ENCODE measurements at places on chromosomes 6 and 20. TPM values are rescaled to one million over a fixed set of nuclear protein-coding genes. Genes with fewer than 3 reads are reported as not detected.

- DNase-seq, result peak; percentile 97
- peak within 1 kb of the TSS; percentile 94 for H3K4me3 ChIP-seq
- H3K27ac ChIP-seq, result peak within 1 kb of the TSS; percentile 84
Measured at GRCh38 chr20:63216041-63216848, at the start of gene YTHDF1. Gene YTHDF1, minus strand, starts transcription at chr20:63216131. Its CDS starts 239 bp downstream, at chr20:63215892.

GRCh38 chr6:51514748-51515402, 572.5 kb downstream of the PKHD1 start:
- no peak overlapping the region for H3K4me3 ChIP-seq
- H3K27me3 ChIP-seq, result peaks cover 6% of the 10 kb centered on the region
- H3K4me1 ChIP-seq, result no peaks in the 10 kb centered on the region
- no peaks in the 10 kb centered on the region for H3K36me3 ChIP-seq
- no peak overlapping the region for H3K27ac ChIP-seq

DNA sequence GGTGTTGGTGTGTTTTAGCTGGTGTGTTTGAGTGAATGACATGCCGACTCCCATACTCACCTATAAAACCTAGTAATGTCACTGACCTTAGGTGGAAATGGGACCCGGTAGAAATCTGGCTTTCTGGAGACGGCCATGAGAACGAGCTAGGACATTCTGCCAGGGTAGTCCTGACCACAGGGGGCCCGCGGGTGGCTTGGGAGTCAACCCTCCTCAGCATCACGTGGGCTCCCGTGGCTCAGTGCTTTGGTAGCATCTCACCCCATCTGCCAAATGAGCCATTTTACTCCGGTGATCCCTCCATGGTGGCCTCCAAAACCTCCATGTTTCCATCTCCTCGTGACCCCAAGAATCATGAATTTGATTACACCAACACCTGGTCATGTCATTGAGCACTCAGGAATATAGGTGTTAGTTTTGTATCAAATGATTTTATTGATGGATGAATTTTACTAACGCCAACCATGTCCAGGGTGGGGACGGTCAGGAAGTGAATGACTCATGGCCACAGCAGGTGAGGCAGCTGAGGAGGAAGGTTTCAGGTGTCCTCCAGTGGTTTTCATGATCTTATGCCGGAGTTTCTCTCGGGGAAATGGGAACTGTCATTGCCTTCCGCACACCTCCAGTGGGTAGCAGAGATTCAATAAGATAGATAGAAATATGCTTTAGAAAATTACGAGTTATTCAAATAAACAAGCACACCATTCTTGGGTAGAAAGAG, 195.0 kb downstream of the SYNDIG1 start:
- no peaks in the 10 kb centered on the region for H3K36me3 ChIP-seq
- no peaks in the 10 kb centered on the region for H3K27me3 ChIP-seq
- H3K4me3 ChIP-seq, result no peak overlapping the region
- no peak overlapping the region for H3K27ac ChIP-seq
- H3K4me1 ChIP-seq, result no peaks in the 10 kb centered on the region

DNA sequence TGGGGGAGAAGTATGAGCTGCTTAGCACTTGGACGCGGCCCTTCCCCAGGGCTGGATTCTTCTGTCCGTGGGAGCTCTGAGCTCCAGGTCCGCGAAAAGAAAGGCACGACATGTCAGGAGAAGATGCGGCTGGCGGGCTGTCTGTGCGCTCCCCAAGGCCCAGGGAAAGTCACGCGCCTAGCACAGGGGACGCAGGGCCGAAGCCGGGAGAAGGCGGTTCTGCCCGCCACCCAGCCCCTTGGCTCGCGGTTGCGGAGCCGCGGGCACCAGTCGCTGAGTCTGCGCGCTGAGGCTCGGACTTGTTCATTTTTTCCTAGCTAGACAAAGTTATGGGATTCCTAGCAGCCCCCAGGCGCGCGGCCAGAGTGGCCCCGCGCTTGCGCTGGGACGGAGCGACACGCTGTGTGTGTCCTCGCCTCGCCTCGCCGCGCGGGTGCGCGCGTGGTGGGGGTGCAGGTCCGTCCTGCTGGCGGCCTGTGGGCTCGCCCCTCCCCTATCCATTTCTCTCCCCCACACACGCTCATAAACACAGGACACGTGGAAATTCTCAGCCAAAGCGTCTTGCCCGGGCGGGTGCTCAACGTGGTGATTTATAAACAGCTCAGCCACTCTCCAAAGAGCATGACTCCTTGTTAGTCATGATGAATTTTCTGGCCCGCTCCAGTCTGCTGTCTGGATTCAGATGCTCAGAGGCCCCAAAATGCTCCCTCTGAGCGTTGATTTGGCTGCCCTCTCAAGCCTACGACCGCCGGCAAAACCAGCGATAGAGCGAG, 1.9 kb upstream of the POU3F2 start:
- H3K36me3 ChIP-seq, result no peaks in the 10 kb centered on the region
- H3K4me1 ChIP-seq, result peaks cover 61% of the 10 kb centered on the region

DNA sequence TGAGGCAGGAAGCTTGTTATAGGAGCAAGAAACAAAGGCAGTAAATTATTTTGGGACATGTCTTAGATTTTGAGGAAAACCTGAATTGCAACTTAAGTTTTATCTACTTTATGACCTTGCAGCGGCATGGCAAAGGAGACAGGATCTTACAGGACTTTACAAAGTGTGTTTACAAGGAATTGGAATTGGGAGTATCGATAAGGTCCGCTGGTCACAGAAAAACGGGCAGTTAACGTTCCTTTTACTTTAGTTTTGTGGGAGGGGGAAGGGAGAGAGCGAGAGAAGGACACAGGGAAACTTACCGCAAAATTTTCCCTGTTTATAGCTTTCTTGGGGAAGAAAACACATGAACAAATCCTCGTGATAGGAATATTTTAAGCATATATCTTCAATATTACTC, 1607.2 kb downstream of the GRIK2 start:
- no peak overlapping the region for H3K4me3 ChIP-seq
- H3K27me3 ChIP-seq, result no peaks in the 10 kb centered on the region

- H3K4me1 ChIP-seq, result no peaks in the 10 kb centered on the region
- H3K36me3 ChIP-seq, result no peaks in the 10 kb centered on the region
- no peak overlapping the region for H3K4me3 ChIP-seq
- H3K27ac ChIP-seq, result no peak overlapping the region
Measured at GRCh38 chr20:37418591-37419109, 72.7 kb downstream of the SRC start.

DNA sequence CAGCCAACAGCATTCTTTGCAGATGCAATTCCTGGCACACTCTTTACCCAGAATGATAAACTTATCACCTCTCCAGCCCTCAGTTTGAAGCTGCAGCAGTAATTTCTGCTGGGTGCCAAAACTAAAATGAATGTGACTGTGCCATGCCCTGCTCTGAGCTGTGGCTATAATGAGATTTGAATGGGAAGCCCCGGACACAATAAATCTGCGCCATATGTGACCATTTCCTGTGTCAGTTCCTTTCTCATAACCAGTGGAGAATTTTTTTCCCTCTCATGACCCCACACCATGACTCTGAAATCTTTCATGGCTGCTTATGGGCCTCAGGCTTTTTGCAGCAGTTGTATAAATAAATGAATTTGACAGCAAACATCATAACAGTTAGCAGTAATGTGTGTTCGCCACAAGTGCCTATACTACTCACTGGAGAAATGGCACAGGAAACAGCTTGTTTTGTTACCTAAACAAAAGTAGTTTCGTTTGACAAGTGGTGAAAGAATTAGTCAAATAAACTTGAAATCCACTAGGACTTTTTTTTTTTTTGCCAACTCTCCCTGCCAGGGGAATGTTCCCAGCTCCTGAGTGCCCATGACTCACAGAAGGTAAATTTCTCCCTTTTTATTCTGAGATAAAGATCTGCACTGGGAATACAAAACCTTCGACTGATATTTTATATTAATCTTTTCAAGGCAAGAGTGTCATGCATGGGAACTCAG, 408.4 kb downstream of the PKHD1 start:
- peaks cover 17% of the 10 kb centered on the region for H3K4me1 ChIP-seq
- H3K4me3 ChIP-seq, result no peak overlapping the region
- H3K27ac ChIP-seq, result peak overlapping the region; percentile 79

GRCh38 chr20:24158281-24158680, 169.7 kb upstream of the GGTLC1 start:
- H3K27me3 ChIP-seq, result peaks cover 9% of the 10 kb centered on the region
- no peaks in the 10 kb centered on the region for H3K4me1 ChIP-seq

- no peaks in the 10 kb centered on the region for H3K27me3 ChIP-seq
- H3K4me1 ChIP-seq, result peaks cover 34% of the 10 kb centered on the region
- H3K4me3 ChIP-seq, result peak overlapping the region; percentile 81
- H3K27ac ChIP-seq, result peak overlapping the region; percentile 92
- H3K36me3 ChIP-seq, result peaks cover 12% of the 10 kb centered on the region
Measured at GRCh38 chr6:7389162-7389450, 436 bp downstream of the CAGE1 start.

DNA sequence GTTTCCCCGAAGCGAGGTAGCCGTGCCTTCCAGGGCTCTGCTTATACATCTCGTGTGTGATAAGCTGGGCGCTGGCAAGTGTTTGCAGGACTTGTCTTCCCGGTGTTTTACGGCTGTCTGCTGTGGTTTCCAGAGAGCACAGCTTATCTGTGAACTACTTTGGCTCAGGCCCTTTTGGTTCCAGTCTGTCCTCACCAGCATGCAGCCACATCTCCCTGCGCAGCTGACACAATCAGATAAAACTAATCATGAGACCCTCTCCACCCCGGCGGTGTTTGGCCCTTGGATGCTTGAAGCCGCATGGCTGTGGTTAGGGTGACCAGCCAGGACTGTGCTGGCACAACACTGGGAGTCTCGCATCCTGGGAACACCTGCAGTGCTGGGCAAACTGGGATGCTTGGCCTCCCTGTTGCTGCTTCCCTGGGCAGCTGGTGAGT, 241.8 kb upstream of the FOXQ1 start:
- H3K4me1 ChIP-seq, result peaks cover 10% of the 10 kb centered on the region
- no peaks in the 10 kb centered on the region for H3K36me3 ChIP-seq
- H3K4me3 ChIP-seq, result no peak overlapping the region
- DNase-seq, result no peak
- H3K27me3 ChIP-seq, result peaks cover 23% of the 10 kb centered on the region

GRCh38 chr20:15199698-15200097, 862.3 kb upstream of the FLRT3 start:
- no peaks in the 10 kb centered on the region for H3K4me1 ChIP-seq
- no peaks in the 10 kb centered on the region for H3K36me3 ChIP-seq
- H3K27me3 ChIP-seq, result no peaks in the 10 kb centered on the region
- H3K27ac ChIP-seq, result no peak overlapping the region

DNA sequence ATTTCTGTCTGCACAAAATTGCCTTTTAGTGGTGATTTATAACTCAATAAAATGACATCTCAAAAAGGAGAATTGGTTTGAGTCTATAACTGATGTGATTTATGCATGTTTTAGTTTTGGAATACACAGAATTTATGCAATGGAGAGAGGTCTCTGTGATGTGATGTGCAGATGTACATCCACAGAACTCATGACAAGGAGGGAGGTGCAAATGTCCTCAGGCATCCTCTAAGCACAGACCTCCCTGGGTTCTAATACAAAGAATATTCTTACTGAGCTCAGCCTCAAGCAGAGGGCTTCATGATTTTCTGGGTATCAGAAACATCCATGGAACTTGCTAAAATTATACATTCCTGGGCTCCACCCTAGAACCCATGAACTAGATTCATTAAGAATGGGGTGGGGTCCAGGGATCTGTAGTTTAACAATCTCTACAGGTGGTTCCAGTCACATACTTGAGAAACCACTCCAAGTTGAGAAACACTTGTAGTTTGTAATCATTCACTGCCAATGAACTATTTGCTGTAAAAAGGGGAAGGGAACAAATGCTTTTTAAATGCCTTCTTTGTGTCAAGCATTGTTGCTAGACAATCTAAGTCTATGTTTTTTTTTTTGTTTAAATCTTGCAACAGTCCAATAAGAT, 60.2 kb upstream of the NEDD9 start:
- H3K4me1 ChIP-seq, result no peaks in the 10 kb centered on the region
- no peak overlapping the region for H3K27ac ChIP-seq
- no peak for DNase-seq

DNA sequence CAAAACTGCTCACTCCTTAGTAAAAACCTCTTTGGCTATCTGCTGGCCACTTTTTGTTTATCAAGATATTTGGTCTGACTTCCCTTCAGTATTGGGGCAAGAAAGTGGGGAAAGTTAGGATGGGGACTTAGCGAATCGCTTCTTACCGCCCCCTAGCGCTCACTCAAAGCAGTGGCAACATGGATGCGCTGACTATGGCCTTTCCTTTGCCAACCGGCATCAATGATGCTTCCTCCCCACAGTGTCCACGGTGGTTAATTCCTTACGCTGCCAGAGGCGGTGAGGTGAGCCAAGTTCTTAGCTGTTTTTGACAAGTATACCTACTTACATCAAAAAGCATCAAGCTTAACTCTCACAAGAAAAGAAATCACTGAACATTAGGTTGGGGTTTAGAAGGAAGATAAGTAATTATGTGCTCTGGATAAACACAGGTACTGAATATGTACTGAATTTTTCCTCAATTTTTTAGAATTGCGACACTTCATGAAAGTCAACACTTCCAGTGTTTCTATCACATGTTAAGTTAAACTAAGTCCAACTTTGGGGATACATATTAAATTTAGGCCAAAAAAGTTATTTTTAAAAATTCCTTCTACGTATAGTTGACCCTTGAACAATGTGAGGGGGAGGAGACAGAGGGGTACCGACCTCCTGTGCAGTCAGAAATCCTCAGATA, 86.7 kb downstream of the GMDS start:
- peaks cover 28% of the 10 kb centered on the region for H3K4me1 ChIP-seq
- no peak overlapping the region for H3K4me3 ChIP-seq
- no peaks in the 10 kb centered on the region for H3K27me3 ChIP-seq
- no peaks in the 10 kb centered on the region for H3K36me3 ChIP-seq
- DNase-seq, result no peak

- no peaks in the 10 kb centered on the region for H3K27me3 ChIP-seq
- no peaks in the 10 kb centered on the region for H3K4me1 ChIP-seq
- no peaks in the 10 kb centered on the region for H3K36me3 ChIP-seq
- H3K4me3 ChIP-seq, result no peak overlapping the region
Measured at GRCh38 chr6:106177786-106178185, 91.7 kb downstream of the PRDM1 start.

GRCh38 chr20:57654998-57655808, 35.0 kb upstream of the ZBP1 start:
- DNase-seq, result no peak
- peaks cover 17% of the 10 kb centered on the region for H3K4me1 ChIP-seq
- H3K27me3 ChIP-seq, result no peaks in the 10 kb centered on the region
- peaks cover 39% of the 10 kb centered on the region for H3K36me3 ChIP-seq
- no peak overlapping the region for H3K4me3 ChIP-seq
- H3K27ac ChIP-seq, result no peak overlapping the region

Gene RFX6
- total RNA-seq, result not detected

Gene KIAA1755
- 7.1 TPM for total RNA-seq

Gene KIAA0408
- total RNA-seq, result 2.2 TPM

Gene ANGPT4
- total RNA-seq, result 0.05 TPM

Gene SSTR4
- total RNA-seq, result not detected

Gene NHLRC1
- total RNA-seq, result 1.1 TPM

Gene CST4
- total RNA-seq, result not detected

Gene SLC29A1
- 154 TPM for total RNA-seq

Gene TRIM15
- not detected for total RNA-seq

Gene PLCB4
- 30.5 TPM for total RNA-seq
